ENCODE measurements at places on chromosomes 3 and 15. TPM values are rescaled to one million over a fixed set of nuclear protein-coding genes. Genes with fewer than 3 reads are reported as not detected.

SPESP1 gene
- 3.4 TPM for total RNA-seq

SECISBP2L gene
- total RNA-seq: 54.0 TPM

RARRES1 gene
- total RNA-seq: 93.0 TPM

PIF1 gene
- 1.7 TPM for total RNA-seq

FGD5 gene
- total RNA-seq: 15.9 TPM

NR1I2 gene
- not detected for total RNA-seq

OXSM gene
- total RNA-seq: 5.1 TPM

DUOXA2 gene
- 0.42 TPM for total RNA-seq

TMEM207 gene
- not detected for total RNA-seq

GRCh38 chr3:195907934-195908693, at the start of gene TNK2:
Gene TNK2 (minus strand): TSS chr3:195908551. CDS start chr3:195888588, 19,963 bp downstream.
- no peak for DNase-seq

GRCh38 chr15:29095746-29096145, 173.9 kb downstream of the NSMCE3 start:
- no peak for DNase-seq

DNA sequence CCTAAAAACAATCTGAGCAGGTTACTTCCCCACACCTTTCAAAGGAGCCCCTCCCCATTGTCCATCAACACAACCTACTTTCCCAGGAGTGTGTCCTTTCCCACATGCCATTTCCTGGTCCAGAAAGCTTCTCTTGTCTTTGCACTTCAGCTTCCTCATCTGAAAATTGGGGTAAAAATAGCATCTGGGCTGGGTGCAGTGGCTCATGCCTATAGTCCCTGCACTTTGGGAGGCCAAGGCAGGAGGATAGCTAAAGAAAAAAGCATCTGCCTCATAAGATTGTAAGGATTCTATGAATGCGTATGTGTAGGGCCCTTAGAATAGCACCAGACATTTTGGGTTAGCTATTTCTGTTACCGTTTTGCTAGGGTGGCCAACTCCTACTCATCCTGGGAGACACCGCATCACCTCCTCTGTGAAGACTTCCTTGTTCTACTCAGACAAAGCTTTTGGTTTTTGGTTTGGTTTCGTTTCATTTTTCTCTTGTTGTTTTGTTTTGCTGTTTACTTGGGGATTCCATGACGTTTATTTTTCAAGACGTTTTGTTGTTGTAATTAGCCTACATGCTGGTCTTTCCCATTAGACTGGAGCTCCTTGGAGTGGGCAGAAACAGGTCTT, 224.4 kb upstream of the TLE3 start:
- peak; percentile 53 for DNase-seq

- DNase-seq: no peak
Measured at GRCh38 chr3:136332302-136332701, 82.2 kb downstream of the PCCB start.

- no peak for DNase-seq
Measured at GRCh38 chr3:124811436-124811835, 75.7 kb downstream of the ITGB5 start.

DNA sequence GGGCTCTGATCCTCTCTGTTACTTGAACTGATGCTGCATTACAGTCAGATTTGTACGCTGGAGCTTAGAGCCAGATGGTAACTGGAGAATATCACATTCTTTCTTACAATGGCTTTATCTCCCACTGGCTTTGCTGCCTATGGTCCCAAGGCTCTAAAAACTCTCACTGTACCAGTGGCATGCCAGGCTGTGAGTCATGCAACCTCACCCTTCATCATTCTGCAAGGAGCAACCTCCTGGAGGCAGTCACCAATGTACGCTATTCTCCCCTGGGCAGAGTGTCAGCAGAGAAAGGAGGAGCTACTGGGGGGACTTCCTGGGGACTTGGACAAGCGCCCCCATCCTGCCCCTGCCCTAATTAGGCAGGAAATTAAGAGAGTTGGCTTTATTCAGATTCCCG, 97.9 kb upstream of the EIF1B start:
- peak; percentile 60 for DNase-seq

- DNase-seq: no peak
Measured at GRCh38 chr15:34012461-34013028, 26.5 kb downstream of the AVEN start.

GRCh38 chr3:94904156-94904674, 841.4 kb downstream of the NSUN3 start:
- no peak for DNase-seq

- DNase-seq: no peak
Measured at GRCh38 chr3:149479621-149480325, 5.3 kb downstream of the TM4SF4 start.

GRCh38 chr3:106281221-106281620, 412.4 kb upstream of the CBLB start:
- DNase-seq: no peak

- DNase-seq: no peak
Measured at GRCh38 chr3:153714016-153714415, 407.2 kb upstream of the ARHGEF26 start.

DNA sequence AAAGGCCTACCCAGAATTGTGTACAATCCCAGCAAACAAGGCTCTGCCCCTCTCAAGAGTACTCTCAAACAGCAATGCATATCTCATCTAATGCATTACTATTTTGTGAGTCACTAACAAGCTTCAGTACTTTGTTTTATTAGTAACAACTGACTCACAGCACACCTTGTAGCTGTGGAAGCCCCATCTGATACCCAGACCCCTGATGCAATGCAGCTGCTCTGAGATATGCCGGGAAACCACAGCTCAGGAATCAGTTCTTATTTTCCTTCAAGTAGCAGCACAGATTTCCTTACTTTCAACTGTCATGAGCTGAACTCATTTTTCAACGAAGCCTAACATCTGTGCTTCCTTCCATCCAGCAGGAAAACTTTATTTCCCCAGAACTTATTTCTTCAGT, 37.8 kb downstream of the CCNL1 start:
- no peak for DNase-seq

DNA sequence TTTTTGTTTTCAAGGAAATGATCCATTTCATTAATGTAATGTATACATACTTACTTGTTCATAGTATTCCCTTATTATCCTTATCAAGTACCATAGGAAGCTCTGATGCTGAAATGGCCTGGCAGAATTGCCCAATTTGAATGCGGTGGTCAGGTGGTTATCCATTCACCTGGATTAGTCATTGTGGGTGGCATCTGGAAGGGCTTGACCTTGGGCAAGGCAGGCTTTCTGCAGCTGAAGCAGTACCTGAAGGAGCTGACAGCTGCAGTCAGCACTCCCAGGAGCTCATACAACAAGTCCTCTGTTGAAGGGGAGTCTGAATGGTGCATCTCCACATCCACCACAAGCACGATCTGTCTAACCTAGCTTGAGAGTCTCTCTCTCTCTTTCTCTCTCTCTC, 12.2 kb upstream of the IQCF5 start:
- peak; percentile 68 for DNase-seq

DNA sequence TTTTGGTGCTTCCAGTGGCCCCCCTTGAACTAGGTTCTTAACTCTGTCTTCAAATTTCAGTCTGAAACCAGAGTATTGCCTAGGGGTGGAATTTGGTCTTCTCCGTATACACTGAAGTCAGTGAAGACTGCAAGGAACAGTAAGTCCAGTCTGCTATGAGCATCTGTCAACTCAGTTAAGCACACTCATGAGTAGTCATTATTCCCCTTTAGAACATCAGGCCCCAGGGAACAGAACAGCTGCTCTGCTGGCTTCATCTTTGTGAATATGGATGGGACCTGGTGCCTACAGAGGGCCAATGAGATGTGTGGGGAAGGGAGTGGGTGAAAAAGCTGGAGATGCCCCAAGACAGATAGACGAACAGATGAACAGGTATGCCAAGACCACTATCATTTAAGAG, 85.2 kb upstream of the PRR23C start:
- peak; percentile 72 for DNase-seq

DNA sequence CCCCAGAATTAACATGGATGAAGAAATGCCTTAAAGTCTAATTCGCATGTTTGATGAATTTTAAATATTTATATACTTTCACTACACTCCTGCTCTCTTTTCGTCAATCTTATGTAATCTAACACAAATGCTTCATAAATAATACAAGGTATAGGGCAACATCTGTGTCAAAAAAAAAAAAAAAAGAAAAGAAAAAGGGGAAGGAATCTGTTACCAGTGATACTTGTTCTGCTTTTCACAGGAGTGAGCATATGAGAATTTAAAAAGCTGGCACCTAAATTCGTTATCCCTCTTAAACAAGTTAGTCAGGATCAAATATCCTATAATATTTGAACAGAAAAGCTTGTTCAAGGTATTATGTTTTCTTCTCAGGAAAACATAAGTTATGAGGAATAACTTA, 243.8 kb downstream of the KCNH8 start:
- DNase-seq: no peak

DNA sequence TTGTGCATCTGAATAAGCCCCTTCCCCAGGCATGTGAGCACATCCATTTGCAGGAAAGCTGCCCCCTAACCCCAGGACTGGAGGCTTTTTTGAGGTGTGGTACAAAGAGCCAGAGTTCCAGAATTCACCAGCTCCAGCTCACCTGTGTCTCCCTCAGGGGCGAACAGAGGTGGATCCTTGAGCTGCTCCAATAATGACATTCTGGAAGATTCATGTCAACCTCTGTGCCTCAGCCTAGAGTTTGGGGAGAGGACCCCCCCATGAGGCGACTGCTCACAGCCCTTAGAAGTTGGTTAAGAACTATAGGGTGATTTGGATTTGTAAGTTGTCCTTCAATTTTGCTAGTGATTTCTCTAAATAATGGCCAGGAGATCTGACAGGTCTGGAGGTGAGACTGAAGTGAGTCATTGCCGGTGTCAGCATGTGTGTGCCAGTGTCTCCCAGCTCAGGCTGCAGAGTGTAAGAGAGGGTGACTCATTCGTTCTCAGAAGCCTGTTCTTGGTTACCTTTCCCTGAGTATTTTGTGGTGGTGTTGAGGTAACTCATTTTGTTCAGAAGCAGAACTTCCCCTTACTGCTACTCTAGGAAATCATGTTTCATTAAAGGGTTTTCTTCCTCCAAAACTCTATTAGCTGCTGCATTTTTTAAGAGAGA, 136.9 kb upstream of the TOPAZ1 start:
- peak; percentile 64 for DNase-seq

GRCh38 chr15:80286055-80286454, 34.0 kb upstream of the CTXND1 start:
- peak; percentile 89 for DNase-seq

- no peak for DNase-seq
Measured at GRCh38 chr15:99279290-99279689, 28.0 kb downstream of the LRRC28 start.

DNA sequence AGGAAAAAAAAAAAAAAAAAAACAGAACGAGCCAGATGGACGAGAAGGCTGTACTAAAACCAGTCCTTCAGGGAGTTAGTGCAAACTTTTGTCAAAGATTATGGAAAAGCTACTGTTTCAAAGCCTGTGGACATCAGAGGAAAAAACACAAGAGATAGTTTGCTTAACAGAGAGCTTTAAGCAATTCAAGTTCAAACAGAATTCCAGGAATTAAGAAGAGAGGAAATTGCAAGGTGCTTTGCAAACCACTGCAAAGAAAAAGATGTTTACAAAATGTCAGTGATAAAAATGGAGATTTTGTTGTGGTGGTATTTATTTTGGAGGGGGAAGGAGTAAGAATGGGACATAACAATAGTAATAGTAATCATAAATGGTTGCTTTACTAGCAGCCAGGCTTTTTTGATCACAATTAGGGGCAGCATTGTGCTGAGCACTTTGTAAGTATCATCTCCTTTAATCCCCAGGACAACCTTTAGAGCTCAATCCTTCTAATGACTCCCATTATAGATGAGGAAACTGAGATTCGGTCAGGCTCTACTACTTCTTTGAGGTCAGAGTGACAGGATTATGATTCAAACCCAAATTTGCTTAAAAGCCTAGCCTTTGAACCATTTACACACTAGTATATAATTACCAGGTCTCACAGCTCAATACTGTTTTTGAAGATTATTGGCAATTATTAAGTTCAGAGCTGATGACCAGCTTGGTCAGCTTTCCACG, 22.4 kb upstream of the ARHGEF3 start:
- DNase-seq: no peak

DNA sequence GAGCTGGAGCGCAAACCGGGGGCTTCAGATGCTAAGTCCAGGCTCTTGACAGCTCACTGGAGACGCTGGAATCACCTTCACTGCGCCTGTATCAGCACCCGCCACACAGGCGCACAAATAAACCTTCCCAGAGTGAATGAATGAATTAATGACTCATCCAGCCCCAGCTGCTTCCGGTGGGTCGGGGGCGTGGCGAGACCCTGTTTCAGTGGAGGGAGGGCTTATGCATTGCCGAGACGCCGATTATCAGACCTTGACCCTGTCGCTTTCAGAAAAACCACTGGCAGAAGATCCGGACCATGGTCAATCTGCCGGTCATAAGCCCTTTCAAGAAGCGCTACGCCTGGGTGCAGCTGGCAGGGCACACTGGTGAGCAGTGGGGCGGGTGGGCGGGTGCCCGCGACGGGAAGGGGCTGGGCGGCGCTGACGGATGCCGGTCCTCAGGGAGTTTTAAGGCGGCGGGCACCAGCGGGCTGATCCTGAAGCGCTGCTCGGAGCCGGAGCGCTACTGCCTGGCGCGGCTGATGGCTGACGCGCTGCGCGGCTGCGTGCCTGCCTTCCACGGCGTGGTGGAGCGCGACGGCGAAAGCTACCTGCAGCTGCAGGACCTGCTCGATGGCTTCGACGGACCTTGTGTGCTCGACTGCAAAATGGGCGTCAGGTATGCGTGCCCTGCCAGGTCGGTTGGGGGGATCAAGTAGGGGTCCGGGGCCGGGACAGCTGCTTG, 7.7 kb downstream of the ITPKA start:
- no peak for DNase-seq

- DNase-seq: no peak
Measured at GRCh38 chr15:97995881-97996603, 35.5 kb downstream of the ARRDC4 start.

- no peak for DNase-seq
Measured at GRCh38 chr15:50248994-50249582, 16.4 kb downstream of the HDC start.

DNA sequence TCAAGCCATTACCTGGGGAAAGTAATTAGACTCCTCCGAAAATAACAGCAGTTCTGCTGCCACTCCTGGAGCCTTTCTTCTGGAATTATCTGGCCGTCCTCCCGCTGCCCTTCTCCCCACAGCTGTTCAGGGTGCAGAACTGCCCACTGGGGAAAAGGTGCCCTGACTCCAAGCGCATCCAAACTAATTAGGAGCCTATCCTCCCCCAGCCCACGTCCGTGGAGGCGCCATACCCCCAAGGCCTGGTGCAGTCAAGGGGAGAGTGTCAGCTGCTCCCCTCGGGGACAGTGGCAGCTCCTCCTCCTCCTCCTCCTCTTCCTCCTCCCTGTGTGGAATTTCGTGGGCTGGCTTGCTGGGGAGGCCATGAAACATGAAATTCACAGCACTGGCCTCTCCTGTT, 177.2 kb downstream of the XXYLT1 start:
- no peak for DNase-seq

- DNase-seq: no peak
Measured at GRCh38 chr3:101495552-101495951, 17.5 kb downstream of the SENP7 start.

Measured in esophagus muscularis mucosa (tissue), 4 donors.